ENCODE measurements at places on chromosomes 5 and 9. TPM values are rescaled to one million over a fixed set of nuclear protein-coding genes. Genes with fewer than 3 reads are reported as not detected.

The ZBTB26 gene
- 1.5 TPM for total RNA-seq

The NR2F1 gene
- 5.0 TPM for total RNA-seq

The AKNA gene
- total RNA-seq = 4.5 TPM

The EDIL3 gene
- total RNA-seq = 0.15 TPM

The CER1 gene
- not detected for total RNA-seq

The CA9 gene
- 5.3 TPM for total RNA-seq
